ENCODE measurements at places on chromosomes 6 and 20.

GRCh38 chr6:1481286-1481685, 91.9 kb downstream of the FOXF2 start:
- no peak for DNase-seq

DNA sequence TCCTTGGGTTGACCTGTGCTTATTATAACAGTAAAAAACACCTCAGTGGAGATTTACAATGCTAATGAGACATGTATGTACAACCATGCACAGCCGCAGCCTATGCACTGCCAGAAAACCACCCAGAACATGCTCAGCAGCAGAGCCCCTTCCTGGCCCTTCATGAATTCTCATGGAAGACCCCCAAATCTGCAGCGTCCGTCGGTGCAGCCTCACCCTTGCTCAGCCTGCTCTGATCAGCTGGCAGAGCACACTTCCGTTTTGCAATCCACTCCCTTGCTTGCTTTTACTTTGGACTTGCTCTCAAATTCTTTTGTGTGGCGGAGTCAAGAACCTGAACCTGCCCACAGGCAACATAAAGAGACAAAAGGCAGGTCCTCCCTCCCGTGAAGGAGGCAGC, 378.2 kb upstream of the SULF2 start:
- DNase-seq: no peak

GRCh38 chr6:84220809-84221409, 6.5 kb downstream of the CEP162 start:
- no peak for DNase-seq

GRCh38 chr6:169370054-169370453, 116.4 kb upstream of the THBS2 start:
- DNase-seq: no peak

DNA sequence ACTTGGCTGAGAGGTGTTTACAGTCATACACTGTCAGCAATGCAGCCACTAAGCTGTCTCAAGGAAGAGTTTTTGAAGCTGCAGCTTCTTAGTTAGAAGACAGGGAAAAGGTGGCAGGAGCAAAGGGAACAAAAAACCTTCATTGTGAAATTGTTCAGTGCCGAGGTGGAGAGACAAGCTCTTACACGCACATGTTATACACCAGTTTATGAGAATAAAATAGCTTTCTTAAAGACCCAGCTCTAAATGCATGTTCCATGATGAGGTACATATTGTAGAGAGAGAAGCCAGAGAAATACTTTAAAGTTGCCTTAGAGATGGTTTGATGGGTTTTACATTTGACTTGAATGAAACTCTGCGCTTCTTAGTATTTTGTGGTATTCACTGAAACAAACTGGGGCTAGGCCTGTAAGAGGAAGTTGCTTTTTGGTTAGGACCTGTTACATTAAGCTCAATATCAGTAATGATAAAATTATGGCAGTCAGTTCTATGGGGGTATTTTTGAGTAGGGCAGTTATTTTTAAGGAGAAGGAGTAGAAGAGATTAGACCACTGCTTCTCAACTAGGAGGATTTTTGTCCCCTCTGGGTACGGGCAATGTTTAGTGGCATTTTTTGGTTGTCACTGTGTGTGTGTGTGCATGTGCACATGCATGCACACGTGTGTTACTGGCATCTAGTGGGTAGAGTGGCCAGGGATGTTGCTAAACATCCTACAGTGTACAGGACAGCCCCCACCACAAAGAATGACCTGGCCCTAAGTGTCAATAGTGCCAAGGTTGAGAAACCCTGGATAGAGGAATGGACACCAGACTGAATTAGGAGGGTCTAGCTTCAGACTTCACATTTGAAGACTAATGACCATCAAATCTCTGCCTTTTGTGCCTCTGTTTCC, 9.8 kb downstream of the NEDD9 start:
- DNase-seq: no peak

DNA sequence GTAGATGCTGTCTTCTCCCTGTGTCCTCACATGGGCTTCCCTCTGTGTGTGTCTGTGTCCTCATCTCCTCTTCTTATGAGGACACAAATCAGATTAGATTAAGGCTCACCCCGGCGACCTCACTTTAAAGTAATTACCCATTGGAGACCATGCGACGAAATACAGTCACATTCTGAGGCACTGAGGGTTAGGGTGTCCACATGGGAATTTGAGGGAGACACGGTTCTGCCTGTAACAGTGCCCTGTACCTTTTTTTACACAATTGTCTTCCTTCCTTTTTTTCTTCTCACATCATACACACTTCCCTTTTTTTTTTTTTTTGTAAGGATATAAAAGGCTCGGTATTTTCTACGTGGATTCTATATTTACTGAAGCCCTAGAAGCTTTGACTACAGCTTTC, 48.9 kb downstream of the DEK start:
- no peak for DNase-seq

- no peak for DNase-seq
Observed at GRCh38 chr20:49400904-49401303, 81.6 kb downstream of the KCNB1 start.

- no peak for DNase-seq
Observed at GRCh38 chr6:3869284-3869631, 20.1 kb downstream of the FAM50B start.

GRCh38 chr6:54366667-54367327, 58.6 kb downstream of the TINAG start:
- no peak for DNase-seq

DNA sequence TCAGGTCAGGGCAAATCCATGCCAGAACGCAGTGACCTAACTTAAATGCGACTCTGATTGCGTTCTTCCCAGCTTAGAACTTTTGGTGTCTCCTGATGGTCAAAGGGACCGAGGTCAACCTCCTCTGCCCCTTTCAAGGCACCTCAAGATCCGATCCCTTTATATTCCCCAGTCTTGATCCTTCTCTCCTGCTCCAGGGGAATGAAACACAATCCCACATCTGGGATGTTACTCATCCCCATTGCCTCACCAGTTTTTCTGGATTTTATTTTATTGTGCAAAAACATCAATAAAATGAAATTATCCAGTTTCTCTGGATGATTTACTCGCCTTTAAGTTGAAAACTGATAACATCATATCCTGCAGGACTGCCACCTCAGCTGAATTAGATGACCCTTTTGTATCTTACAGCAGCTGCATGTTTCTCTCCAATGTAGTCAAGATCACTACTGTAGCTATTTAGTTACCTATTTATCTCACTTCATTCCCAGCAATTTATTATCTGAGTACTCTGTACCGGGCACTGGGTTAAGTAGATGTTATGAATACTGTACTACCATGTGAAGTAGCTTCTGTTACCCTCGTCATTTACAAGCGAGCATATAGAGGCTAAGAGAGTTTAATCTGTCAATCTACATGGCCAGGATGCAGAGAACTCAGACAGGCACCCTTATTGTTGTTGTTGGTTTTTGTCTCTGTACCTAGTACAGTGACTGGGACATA, 44.0 kb downstream of the IRAK1BP1 start:
- no peak for DNase-seq

- no peak for DNase-seq
Observed at GRCh38 chr6:157228426-157229131, 94.7 kb downstream of the TMEM242 start.

GRCh38 chr6:36285797-36286196, 15.9 kb downstream of the PNPLA1 start:
- DNase-seq: no peak

- peak; percentile 45 for DNase-seq
Observed at GRCh38 chr6:159981403-159982245, 12.7 kb downstream of the IGF2R start.

DNA sequence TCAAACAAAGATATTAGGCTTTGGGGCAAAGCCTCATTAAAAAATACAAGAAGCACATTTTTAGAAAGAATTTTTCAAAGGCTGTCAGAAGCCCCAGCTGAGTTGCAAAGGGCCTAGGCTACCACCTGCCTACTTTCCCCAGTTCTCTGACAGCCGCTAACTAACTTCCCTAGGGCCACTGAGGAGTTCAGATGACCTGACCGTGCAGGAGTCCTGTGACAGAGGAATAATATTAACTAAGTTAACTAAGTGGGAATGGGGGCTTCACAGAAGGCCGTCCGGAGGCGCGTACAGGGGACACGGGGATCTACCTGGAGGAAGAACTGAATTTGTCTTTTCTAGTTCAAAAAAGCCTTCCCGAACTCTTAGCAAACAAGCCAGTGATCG, 884 bp downstream of the MCHR2 start:
- no peak for DNase-seq

- no peak for DNase-seq
Observed at GRCh38 chr6:151388236-151388635, 3.1 kb downstream of the ZBTB2 start.

DNA sequence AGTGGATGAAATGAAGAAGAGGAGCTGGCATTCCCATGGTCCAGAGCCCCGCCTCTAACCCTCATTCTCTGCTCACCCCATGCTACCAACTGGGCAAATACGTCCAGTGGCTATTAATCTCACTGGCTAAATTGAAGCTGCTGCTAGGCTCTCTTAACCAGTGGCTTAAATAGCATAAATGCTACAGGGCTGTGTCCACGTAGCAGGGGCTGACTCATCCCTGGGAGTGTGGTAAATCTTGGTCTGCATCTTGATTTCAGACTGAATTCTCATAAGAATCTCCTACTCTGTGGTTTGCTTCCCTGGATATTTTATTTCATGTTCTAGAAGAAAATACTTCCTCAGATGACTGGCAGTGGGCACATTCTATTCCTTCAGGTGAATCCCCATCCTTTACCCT, 193.1 kb upstream of the ARG1 start:
- DNase-seq: no peak

DNA sequence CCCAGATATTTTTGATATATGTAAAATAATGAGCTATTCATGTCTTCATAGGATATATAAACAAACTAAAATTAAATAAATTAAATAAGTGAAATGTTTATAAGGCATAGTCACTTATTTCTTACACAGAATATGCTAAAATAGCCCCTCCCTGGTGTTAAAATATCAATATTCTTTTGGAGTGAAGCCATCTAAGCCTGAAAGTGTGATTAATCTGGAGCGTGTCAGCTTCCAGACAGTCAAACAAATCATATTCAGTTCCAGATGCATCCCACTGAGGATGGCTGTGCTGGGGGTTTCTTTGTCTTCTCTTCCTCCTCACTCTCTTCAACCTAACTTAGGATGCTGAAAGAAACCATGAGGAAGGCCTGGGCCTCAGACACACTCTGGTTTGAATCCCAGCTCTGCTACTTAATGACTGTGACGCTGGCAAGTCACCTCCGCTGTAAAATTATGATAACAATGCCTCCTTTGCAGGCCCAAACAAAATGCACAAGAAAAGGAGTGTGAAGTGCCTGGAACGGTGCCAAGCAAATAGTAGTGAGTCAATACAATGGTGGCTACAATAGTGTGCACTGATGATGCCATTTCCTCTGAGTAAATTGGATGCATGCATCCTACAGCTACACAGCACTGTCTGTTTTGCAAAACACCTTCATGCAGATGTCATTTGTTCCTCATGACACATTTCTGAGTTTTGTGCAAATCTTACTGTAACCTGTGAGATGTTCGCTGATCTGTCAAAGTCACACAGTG, 161.4 kb downstream of the FOXC1 start:
- peak; percentile 76 for DNase-seq

GRCh38 chr6:32149932-32150870, 1.5 kb downstream of the PRRT1 start:
- no peak for DNase-seq

GRCh38 chr6:70270287-70271005, 32.4 kb downstream of the COL9A1 start:
- no peak for DNase-seq

DNA sequence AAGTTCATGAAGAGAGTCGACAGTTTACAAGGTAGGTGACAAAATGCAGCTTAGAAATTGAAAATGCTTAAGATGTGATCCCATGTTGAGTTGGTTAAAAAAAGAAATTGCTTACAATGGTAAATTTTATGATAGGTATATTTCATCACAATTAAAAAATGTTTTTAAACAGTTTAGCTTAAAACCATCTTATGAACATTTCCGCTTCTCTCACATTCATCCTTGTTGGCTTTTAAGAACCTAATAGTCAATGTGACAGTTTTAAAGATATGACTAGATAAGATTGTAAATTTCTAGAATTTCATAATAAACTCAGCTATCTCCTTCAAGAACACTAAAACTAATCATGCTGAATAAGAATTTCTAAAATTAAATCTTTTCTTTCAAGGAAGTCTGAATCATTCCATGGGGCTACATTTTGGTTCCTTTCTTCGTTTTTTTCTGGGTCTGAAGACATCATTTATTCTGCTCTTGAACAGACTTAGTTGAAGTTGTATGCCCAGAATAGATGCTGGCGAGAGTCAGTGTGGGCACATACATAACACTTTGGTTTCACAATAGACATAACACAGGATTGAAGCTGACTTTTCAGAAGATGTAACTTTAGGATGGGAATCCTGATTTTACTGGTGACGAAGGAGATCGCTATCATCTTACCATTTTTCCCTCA, 35.9 kb upstream of the LTV1 start:
- no peak for DNase-seq

DNA sequence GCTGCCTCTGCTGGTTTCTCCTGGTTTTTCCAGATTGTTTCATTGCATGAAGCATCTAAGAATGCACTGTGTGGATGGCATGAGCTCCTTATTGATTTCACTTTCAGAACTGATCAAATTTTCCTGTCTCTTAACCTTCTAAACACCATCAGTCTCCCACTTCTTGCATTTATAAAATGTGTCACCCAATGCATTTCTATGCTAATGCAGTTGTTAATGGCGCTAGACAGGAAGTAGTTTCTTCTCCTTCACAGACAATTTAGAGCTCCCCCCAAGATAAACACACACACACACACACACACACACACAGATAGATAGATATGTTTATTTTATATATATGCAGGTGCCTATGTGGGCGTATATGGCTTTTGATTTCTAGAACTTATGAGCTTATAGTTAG, 45.6 kb upstream of the FOXA2 start:
- DNase-seq: no peak

DNA sequence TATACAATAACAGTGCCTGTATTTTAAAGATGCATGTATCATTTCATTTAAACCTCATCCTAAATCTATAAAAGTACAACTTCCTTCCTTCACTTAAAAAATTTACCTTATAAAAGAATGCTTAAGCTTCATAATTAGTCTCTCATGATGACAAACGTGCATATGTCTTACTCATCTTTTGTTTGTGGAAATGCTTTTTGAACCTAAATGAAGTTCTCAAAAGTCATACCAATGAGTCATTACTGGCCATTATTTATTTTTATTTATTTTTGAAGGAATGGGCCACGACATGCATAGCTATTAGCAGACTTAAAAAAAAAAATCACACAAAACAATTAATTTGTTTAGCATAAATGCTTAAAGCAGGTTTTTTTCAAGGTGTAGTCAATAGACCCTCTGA, 3.7 kb downstream of the TFB1M start:
- no peak for DNase-seq

- no peak for DNase-seq
Observed at GRCh38 chr6:84392261-84392660, 164.8 kb upstream of the CEP162 start.

DNA sequence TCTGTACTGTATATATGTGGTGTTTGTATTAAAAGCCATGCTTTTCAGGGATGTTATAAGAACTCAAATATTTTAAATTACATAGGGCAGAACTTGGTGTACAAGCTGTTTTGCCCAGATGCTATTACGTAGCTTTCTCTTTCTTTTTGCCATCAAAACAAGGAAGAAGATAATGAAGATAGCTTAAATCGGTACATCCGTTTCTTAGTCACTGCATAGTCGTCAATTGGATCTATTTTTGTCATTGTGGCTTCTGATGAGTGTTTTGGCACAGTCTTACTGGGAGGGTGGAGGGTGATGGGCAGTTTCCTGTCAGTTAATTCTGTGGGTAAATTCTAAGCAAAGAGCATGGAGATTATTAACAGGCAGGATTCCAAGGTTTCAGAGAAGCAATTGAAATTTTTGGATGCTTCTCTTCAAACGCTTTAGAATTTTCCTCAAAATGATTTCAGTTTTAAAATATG, 649.1 kb upstream of the GJE1 start:
- DNase-seq: peak; percentile 59

- no peak for DNase-seq
Observed at GRCh38 chr6:11822346-11822745, 43.7 kb upstream of the ADTRP start.

All from activated T-cell treated with anti-CD3 and anti-CD28 coated beads, Interleukin-2, amount 50 U/mL, for 72 hours (primary cell).